Vagina (tissue), 2 donors: ENCODE measurements at places on chromosomes 11 and 22. TPM values are rescaled to one million over a fixed set of nuclear protein-coding genes. Genes with fewer than 3 reads are reported as not detected.

MUC6 gene
- total RNA-seq: not detected

ALX4 gene
- total RNA-seq: not detected

CRYBB3 gene
- not detected for total RNA-seq

ART1 gene
- total RNA-seq: not detected

TPP1 gene
- 77.3 TPM for total RNA-seq

GAS2 gene
- 3.2 TPM for total RNA-seq

DBX1 gene
- not detected for total RNA-seq

TBX1 gene
- total RNA-seq: 7.1 TPM

TCN2 gene
- total RNA-seq: 20.4 TPM

ADORA2A gene
- total RNA-seq: 5.2 TPM

KCNK7 gene
- 12.0 TPM for total RNA-seq

DDX25 gene
- not detected for total RNA-seq

PAMR1 gene
- total RNA-seq: 46.7 TPM

OR2D2 gene
- total RNA-seq: not detected

TSGA10IP gene
- not detected for total RNA-seq
